ENCODE measurements at places on chromosomes 3 and 15.

DNA sequence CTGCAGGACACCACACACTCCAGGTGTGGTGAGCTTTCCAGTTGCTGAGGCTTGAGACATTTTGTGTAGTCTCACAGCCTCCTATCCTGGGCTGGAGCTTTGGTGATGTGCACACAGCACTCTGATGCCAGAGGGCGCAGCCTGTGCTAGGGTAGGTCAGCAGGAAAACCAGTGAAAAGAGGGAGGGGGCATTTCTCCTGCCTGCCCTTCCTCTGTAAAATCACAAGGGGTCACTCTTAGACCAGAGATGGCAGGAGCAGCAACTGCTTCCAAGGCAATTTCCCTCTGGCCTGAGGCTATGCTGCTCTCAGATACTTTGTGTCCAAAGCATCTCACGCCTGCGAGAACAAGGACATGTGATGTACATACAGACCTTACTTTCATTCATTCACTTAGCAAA is 16.5 kb upstream of the MUSTN1 start:
- no peak for DNase-seq

- no peak for DNase-seq
Observed at GRCh38 chr15:63029676-63030075, 12.9 kb upstream of the TPM1 start.

DNA sequence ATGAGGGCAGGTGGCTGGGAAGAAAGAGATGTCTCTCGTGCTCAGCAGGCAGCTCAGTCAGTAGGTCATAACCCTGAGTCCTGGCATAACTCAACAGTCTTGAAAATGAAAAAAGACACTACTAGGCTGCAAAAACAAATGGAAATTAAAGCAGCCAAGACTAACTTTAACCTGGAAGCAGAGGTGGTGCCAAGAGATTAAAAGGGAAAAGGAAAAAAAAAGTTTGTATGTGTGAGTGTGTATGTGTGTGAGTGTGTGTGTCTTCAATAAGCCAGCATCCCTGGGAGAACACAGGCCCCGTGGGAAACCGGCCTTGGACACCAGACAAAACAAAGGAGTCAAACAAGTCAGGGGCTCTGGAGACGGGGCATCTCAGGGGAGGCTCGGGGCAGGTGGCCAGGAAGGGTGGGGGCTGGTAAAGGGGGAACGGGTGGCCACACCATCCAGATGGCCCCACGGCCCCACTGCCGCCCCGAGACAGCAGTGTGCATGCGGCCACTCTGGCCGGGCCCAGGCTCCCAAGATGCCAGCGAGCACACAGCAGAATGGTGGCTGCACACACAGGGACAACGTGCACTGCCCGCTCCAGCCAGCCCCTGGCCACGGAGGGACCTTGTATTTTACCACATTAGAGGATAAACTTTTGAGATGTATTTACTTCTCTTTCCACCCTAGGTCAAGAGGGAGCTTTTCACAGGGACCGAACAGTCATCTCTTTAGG is 23.8 kb downstream of the CYFIP1 start:
- no peak for DNase-seq

DNA sequence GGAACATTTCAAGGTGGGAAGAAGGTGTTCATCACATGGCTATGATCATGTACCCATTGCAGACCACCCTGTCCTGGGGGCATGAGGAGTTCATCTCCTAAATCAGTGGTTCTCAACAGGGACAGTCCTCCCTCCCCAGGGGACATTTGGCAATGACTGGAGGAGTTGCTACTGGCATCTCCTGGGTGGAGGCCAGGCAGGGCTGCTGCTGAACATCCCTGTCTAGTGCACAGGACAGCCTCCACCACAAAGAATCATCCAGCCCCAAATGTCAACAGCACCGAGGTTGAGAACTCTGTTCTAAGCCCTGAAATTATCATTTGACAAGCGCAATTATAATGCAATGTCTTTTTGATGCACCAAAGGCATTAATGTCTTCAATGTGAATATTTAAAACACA is 4.4 kb upstream of the DNAJB8 start:
- DNase-seq: no peak

GRCh38 chr3:195757438-195757770 is 36.6 kb downstream of the MUC20 start:
- DNase-seq: no peak

DNA sequence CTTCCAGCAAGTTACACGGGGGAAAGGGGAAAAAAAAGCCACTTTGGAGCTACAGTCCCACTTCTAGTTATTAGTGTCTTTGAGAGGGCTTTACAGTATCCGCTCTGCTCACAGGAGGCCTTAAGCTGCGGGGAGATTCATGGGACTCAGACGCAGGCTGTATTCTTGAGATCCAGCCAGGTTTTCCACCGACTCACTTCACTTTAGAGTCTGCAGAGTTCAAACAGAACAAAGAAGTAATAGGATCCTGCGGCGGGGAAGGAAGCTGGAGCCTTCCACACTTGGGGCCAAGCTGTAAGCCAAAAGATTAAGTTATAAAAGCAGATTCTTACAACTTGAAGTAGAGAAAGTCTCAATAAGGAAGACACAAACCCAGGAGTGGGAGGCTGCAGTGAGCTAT is 60.2 kb upstream of the FAM174B start:
- DNase-seq: no peak

GRCh38 chr3:43410592-43410991 is 124.3 kb downstream of the SNRK start:
- DNase-seq: no peak

GRCh38 chr15:78216276-78217104 is 17.9 kb downstream of the ACSBG1 start:
- DNase-seq: no peak

GRCh38 chr3:68876112-68876713 is 56.1 kb downstream of the TAFA4 start:
- DNase-seq: no peak

DNA sequence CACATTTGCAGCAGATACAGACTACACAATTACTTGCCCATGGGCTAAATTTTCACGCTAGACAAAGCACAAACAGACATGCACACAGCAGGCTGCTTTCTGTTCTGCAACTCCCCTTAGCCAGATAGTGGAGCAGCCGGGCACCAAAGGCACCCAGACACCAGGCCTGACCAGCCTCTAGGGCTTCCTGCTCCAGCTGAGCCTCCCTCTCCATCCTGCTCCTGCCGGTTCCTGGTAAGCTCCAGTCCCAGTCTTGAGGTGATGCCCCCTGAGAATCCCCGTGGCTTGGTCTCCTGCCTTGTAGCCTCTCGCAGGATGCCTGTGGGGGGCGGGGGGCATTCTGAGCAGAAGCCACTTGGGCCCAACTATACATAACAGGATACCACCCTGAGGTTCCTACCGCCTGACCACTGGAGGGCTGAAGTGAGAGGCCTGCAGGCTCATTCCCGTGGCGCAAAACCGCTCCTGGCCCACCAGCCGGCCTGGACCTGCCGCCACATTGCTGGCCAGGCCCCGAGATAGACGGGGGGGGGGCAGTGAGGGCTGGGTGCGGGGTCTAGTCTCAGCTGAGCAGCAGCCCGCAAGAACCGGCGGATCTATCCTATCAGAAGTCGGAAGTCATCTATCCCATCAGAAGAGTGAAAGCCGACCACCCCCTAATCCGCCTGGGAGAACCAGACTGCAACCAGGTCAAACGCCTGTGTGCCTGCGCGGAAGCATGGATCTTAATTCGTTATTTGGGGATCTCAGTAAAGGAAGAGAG is 3.9 kb downstream of the FOXL2 start:
- no peak for DNase-seq

DNA sequence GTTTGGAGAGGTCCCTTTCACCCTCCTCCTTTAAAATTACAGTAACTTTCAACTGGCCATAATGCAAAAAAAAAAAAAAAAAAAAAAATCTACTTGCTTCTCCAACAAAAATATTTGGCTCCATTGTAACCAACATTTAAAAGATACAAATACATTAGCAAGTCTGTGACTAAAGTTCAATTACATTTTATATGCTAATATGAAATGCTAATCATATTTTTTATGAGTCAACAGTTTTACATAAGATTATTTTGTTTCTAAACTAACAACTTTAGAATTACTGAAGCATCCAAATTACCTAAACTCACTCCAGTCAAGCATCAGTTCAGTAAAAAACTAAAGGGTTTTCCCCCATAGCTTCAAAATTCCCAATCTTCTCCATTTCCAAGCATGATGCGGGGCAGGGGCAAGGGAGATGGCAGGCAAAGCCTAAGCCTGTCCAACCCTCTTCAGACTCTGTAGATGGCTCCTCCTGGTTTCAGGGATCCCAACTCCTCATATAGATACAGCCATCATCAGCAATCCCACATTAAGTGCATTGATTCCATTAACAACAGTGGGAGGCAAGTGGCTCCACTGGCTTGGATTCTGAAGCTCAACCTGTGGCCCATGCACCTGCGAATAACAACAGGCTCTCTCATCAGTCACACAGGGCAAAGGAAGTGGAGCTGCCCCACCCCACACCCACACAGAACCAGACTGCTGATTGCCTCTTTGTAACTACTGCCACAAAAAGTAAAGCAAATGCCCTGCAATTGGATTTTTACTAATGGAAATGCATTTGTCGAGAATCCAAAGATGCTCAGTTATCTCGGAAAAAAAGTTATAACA is 15.0 kb downstream of the SFMBT1 start:
- peak; percentile 30 for DNase-seq

DNA sequence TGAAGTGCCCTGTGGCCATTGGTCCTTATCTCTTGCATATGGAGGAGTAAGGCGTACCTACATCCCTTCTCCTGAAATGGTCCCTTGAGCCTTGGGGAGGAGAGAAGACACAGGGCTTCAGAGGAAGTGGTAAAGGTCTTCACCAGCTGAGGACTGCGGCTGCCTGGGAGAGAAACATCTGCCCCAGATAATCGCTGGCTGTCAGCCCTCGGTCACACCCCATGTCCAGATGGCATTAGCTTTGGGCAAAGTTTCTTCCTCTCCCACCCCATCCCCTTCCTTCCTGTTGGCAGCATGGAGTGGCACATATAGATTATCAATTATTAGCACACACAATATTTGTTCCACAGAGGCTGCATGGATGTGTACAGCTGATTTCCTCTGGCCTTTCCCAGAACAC is 61.6 kb downstream of the LRTM1 start:
- DNase-seq: no peak

- DNase-seq: no peak
Observed at GRCh38 chr15:99409560-99409959, 156.2 kb upstream of the MEF2A start.

GRCh38 chr15:37361621-37362020 is 261.3 kb upstream of the MEIS2 start:
- no peak for DNase-seq

DNA sequence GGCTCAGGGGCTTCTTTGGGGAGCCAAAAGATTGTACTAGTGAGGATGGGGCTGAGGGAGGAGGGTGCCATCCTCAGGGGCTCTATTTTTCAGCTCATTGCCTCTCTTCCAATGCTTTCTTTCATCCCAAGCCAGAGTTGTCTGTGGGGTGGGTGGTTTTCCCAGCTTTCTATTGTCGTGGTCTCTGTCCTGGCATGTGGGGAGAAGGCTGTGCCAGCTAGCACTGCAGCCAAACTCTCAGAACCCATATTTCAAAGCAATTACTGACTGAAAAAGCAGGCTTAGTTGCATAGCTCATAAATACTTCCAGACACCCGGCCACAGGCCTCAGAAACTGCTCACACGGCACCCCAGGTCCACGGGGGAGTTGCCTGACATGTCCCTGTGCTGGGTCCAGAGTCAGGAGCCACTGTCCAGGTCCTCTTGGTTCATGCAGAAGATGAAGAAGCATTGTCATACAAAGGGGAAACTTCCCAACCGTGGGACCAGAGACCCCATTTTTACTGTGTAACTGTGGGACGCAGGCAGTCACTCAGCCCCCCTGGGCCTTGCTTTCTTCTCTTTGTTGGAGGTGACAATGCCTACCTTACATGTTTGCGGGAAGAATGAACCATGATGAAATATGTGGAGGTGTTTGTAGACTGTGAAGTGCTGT is 27.6 kb downstream of the FGD5 start:
- DNase-seq: no peak

DNA sequence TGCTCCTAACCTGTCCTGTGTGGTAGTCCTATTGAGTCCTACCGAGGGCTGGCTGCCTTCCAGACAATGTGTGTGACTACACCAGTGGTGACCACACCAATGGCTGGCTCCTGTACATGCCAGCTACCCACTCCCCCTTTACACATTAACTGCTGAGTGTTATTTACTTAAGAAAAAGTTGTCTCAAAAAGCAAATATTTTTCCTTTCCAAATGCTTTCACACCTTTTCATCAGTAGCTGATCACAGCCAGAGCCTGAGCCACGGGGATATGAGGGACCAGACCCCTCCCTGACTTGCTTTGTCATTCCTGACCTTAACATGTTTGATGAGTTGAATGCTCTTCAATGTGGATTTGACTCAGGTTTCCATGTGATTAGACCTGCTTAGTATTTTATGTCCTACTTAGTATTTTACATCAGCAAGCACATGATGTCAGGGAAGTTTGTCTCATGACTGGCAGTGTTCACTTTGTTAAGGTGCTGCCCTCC is 29.6 kb upstream of the GREM1 start:
- DNase-seq: no peak

DNA sequence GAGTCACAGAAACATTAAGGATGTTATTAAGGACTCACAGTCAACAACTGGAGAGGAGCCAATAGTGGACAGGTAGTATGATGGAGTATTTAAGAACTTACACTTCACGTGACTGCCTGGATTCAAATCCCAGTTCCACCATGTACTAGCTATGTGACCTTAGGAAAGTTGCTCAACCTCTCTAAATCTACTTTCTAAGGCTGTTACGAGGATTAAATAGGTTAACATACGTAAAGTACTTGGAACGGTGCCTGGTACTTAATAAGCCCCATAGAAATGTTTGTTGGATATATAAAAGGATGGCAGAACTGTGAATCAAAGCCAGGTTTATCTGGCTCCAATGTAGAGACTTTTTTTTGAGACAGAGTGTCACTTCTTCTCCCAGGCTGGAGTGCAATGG is 24.4 kb downstream of the THRB start:
- no peak for DNase-seq

- DNase-seq: no peak
Observed at GRCh38 chr3:141147657-141148056, 84.0 kb upstream of the PXYLP1 start.

Data from activated T-helper 1 cell treated with Interleukin-2 at 50 U/mL for 16 hours (primary cell).